Breast epithelium (tissue), 4 donors: ENCODE measurements at places on chromosomes 13 and 19. TPM values are rescaled to one million over a fixed set of nuclear protein-coding genes. Genes with fewer than 3 reads are reported as not detected.

CLDND2 gene
- total RNA-seq: not detected

DNA sequence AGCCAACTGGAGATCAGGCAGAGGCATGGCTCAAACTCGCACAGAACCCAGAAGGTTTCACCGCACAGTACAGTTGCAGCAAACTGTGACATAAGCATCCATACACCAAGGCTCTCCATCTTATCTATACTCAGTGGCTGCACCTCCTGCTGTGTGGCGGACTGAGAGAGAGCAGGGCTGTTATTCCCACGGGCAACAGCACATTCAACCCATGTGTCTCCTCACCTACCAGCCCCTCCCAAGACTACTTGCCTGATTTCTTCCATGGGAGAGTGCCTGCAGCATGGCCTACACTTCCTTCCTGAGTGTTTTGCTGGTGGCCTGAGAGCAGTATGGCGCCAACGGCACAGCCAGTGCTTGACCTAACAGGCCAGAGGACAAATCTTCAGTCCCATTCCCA, 1606.6 kb downstream of the SLITRK1 start:
- DNase-seq: no peak

DNA sequence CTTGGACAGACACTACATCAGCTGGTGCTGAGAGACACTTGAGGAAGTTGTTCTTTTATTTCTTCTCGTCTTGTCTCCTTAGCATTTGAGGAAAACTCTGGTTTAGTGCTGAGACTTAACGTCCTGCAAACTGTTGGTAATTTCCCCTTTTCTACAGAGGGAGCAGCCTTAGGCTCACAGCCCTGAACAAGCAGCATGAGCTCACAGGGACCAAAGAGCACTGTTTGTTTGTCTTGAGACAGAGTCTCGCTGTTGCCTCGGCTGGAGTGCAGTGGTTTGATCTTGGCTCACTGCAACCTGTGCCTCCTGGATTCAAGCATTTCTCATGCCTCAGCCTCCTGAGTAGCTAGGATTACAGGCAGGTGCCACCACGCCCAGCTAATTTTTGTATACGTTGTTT, 5.5 kb downstream of the ZNF805 start:
- no peak for DNase-seq

- DNase-seq: no peak
These were observed 3.3 kb upstream of the KLK15 start for GRCh38 chr19:50836543-50837195.

DNA sequence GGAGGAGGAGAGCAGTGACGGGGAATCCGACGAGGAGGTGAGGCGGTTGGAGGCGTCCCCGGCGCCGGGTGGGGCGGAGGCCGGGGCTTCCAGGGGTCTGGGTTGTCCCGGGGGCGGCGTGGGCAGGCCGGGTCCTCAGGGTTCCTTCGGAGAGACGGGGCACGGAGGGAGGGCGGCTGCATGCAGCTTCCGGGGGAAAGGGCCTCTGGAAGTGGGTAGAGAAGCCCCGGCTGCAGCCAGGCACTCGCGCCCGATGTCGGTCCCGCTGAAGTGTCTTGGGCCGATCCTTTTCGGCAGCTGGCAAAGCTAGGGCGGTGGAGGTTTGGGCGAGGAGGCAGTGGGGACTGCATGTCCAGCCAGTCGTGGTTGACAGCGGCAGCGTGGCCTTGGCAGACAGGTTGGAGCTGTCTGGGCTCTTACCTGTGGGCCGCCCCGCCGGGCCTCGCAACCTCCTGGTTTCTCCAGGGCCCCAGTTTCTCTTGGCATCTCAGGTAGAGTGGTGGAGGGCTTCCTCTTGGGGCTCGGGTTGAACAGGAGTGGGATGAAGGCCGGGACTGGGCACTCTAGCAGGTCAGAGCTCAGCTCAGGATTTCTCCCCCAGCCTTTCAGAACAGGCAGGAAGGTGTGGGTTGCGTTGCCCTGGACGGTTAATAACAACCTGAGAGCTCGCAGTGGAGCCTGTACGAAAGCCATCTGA, 690 bp downstream of the KMT2B start:
- DNase-seq: no peak

GRCh38 chr19:1000095-1000494, at the start of gene GRIN3B:
GRIN3B (plus strand) TSS chr19:1000419; CDS start chr19:1000438, 19 bp downstream.
- peak; percentile 69 for DNase-seq

DNA sequence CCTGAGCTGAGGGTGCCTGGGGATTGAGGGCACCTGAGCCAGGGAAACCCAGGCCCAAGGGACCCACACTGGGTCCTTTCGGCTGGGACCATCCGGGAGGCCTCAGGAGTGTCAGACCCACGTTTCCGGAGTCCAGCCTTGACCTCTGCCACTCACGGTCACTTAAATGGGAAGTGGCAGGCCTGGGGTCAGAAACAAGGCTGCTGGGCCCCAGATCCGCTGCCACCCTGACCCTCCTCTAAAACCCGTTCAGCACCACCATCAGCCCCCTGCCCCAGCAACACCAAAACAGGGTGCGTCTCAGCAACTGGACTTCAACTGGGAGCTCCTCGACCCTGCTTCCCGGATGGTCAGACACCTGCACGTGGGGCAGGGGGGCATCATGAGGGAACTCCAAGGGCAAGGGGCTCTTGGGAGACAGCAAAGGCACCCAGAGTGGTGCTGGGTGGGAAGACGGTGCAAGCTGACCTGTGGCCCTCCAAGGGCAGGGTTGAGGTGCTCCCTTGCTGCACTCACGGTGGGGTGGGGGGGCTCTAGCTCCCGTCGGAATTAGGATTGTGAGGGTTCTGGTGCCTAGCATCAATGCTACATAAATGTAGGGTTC, 1.2 kb upstream of the PLPP2 start:
- no peak for DNase-seq

SIGLECL1 gene
- not detected for total RNA-seq

DNA sequence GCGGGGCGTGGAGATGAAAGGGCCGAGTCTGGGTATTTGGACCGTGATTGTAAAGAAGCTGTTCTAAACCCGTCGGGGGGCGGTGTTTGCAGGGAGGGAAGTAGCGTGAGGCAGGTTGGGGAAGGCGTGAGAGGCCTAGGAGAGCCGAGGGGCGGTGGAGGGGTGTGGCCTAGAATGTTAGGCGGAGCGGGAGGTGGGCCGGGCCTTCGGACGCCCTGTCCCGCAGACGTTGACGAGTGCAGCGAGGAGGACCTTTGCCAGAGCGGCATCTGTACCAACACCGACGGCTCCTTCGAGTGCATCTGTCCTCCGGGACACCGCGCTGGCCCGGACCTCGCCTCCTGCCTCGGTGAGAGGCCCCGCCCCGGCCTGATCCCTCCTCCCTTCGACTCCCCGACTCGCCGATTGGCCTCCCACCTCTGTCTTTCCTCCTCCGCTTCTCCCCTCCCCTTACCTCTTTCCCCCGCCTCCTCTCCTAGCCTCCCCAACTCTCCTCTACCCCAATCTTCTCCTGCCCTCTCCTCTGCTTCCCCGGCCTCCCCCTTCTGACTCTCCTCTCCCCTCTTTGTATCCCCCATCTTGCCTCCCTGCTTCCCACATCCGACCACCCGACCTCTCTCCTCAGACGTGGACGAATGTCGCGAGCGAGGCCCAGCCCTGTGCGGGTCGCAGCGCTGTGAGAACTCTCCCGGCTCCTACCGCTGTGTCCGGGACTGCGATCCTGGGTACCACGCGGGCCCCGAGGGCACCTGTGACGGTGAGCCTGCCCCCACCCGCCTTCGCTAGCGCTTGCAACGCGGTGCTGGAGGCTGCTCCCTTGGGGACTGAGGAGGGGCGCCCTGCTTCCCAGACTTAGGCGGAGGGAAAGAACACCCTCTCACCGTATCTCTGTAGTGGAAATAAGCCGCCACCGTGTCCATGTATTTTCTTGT, 12.8 kb downstream of the LTBP4 start:
- peak; percentile 84 for DNase-seq

DNA sequence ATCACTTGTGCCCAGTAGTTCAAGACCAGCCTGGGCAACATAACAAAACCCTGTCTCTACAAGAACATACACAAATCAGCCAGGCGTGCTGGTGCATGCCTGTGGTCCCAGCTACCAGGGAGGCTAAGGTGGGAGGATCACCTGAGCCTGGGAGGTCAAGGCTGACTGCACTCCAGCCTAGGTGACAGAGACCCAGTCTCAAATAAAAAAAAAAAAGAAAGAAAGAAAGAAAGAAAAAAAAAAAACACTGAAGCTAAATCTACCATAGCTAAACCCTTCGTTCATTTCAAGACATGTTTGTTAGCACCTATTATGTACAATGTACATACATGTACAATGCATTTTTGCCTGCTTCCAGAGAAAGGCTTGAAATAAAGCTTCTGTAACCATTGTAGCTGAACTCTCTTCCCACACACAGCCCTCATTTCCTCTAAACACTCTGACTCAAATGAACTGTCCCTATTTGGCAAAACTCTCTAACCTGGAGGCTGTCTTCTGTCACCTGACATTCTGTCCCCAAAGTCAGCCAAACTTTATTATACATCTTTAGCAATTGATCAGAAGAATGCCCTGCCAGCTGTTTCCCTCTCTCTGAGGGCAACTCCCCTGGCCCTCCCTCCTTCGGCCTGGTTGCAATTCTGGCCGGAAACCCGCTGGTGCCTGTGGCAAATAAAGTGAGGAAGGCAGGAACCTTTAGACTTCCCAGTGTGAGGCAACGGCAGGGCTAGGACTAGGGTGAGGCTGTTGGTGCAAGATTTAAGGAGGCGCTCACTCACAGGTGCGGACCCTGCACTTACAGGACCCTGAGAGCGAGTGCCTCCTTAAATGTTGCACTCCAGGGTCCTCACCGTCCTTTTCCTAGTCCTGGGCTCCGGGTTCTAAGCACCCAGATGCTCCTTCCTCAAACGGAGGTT, 1.8 kb downstream of the ETHE1 start:
- DNase-seq: peak; percentile 62

OR10H1 gene
- not detected for total RNA-seq

GRCh38 chr13:101576977-101577376, 124.5 kb downstream of the ITGBL1 start:
- DNase-seq: no peak

GRCh38 chr13:32056316-32056715, 24.7 kb downstream of the FRY start:
- no peak for DNase-seq

- no peak for DNase-seq
These were observed 1.1 kb upstream of the CALR start for GRCh38 chr19:12937093-12937926.

GRCh38 chr19:2503521-2504109, 27.7 kb downstream of the GADD45B start:
- no peak for DNase-seq

- no peak for DNase-seq
These were observed 25.1 kb downstream of the VAV1 start for GRCh38 chr19:6797646-6798045.

BEST2 gene
- not detected for total RNA-seq

GRCh38 chr19:7545904-7546303, 10.4 kb downstream of the PNPLA6 start:
- no peak for DNase-seq

LILRB2 gene
- 3.5 TPM for total RNA-seq

DNA sequence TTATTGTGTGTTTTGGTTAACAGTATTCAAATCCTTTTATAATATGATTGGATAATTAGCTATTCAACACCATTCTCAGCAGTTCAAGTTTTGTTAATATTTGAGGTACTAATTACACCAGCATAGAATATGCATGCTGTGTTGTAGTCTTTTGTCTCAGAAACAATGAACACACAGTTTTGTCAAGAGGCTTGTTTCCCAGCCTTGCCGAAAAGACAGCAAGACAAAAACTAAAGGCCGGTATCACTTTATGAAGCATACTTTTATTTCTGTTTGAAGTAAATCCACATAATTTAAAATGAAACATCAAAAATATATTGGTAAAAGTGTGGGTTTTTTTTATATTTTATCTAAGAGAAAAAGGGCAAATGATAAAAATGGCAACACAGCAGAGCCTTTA, 7.5 kb downstream of the GPR180 start:
- no peak for DNase-seq

- no peak for DNase-seq
These were observed 19.7 kb downstream of the FXYD5 start for GRCh38 chr19:35174226-35174625.

- no peak for DNase-seq
These were observed 6.2 kb downstream of the RPL28 start for GRCh38 chr19:55391702-55392615.
